ENCODE measurements at places on chromosomes 5 and 9. TPM values are rescaled to one million over a fixed set of nuclear protein-coding genes. Genes with fewer than 3 reads are reported as not detected.

GRCh38 chr5:95417971-95418370, 26.8 kb downstream of the FAM81B start:
- no peak for DNase-seq

DNA sequence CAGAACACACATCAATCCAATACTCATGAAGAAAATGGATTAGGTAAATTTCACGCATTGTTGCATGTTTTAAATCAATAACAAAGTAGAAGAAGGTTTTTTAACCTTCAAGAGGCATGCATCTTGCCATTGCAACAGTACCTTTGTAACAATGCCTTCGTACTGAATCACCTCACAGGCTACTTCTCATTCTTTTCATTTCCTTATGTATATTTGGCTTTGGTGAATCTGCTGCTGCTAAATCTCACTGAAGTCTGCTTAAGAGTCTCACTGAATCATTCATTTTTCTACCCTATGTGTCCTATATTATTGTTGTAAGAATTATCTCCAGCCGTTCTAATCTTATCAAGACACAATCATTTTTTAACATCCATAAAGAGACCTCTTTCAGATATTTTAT, 152.5 kb downstream of the CDH10 start:
- no peak for DNase-seq

DNA sequence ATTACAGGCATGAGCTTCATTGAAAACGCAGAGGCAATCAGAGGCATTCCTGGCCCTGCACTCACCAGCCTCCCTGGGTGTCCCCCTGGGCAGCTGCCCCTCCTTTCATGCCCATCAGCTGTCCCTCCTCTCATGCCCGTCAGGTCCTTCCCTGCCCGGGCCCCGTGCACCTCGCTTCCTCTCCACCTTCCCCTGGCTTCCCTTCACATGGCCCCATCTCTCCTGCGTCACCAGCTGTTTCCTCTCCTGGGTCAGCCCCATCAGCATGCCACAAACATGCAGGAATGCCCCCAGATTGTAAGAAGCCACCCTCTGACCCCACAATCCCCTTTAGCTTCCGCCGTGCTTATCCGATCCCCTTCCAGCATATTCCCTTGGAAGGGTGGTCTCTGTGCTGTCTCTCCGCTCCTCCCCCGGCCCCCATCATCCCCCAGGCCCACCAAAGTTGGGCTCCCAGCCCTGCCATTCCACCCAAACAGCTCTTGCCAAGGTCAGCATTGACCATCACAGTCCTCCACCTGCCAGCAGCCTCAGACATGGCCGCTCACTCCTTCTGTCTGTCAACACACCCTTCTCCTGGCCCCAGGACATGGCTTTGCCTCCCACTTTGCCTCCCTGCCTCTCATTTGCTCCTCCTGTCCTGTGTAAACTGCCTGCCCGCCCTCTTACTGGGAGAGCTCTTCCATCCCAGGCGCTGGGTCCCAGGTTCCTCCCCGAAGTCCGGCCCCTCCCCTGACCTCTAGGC, 98.6 kb upstream of the IER5L start:
- peak; percentile 18 for DNase-seq

DNA sequence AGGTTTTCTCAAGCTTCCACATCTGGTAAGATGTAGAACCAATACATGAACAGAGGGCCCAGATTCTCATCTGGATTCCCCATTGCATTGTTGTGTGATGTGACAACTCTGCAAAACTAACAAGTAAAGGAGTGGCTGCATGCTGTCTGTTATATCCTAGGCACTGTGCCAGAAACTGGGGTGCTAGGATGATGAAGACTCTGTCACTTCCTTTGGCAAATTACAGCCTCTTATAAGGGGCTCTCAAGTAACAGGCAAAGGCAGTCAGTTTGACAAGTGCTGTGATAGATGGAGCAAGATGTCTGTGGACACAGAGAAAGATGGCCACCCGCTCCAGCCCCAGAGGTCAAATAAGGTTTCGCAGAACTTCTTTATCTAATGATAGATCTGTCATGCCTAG, 115.7 kb downstream of the PAPPA start:
- no peak for DNase-seq

The ITK gene
- total RNA-seq, result 1.7 TPM

The OGN gene
- 17.6 TPM for total RNA-seq

GRCh38 chr9:36035006-36035405, 1.7 kb upstream of the RECK start:
- DNase-seq, result no peak

- no peak for DNase-seq
These were observed 222.8 kb downstream of the HSPA4 start for GRCh38 chr5:133274597-133274935.

GRCh38 chr5:105849701-105850100, 1821.0 kb downstream of the EFNA5 start:
- no peak for DNase-seq

DNA sequence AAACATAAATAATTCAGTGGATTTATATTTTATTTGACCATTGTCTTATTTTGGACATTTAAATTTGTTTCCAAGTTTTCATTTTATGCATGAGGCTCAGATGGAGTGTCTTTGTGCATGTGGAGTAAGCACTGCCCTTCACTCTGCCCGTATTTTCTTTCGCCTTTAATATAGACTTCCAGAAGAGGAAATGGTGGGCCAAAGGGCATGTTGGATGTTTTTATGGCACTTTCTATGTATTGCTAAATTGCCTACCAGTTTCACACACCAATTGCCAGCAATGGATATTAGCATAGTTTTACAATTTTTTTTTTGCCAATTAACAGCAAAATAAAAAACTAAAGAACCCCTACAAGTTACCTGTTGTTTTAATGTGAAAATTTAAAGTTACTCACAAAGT, 38.4 kb downstream of the ZSWIM6 start:
- DNase-seq, result no peak

GRCh38 chr9:8863069-8863468, 1063.5 kb upstream of the DMAC1 start:
- DNase-seq, result no peak

GRCh38 chr9:13436591-13436990, 157.1 kb upstream of the MPDZ start:
- DNase-seq, result no peak

DNA sequence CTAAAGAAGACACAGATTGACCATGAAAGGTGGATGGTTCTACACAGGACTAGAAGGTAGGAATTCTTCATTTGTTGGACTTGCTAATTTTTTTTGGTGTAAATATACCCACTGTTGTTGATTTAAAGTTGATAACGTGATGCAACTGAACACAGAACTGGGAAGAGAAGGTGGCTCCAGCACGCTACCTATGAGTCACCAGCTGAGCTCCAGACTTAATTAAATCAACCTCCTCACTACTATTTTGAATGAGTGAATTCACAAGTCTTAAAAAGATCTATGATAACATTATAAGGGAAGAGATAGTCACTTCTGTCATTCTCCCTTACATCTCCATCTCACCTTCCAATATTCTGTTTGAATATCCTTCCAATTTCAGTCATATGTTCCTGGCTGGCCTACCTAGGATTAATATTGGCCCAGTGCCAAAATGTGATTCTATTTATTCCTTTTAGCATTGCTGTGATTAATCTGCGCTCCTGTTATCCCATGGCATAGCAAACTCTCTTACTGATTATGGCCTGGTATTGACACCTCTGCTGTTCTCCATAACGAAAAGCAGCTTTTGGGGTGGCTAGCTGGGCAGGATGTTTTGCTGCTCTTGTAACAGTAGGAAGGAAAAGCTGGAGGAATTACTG, 135.9 kb upstream of the CCDC152 start:
- DNase-seq, result no peak

GRCh38 chr5:172647352-172648012, 6.4 kb downstream of the NEURL1B start:
- DNase-seq, result peak; percentile 44

- no peak for DNase-seq
These were observed 125.1 kb downstream of the UGCG start for GRCh38 chr9:112021742-112022141.

DNA sequence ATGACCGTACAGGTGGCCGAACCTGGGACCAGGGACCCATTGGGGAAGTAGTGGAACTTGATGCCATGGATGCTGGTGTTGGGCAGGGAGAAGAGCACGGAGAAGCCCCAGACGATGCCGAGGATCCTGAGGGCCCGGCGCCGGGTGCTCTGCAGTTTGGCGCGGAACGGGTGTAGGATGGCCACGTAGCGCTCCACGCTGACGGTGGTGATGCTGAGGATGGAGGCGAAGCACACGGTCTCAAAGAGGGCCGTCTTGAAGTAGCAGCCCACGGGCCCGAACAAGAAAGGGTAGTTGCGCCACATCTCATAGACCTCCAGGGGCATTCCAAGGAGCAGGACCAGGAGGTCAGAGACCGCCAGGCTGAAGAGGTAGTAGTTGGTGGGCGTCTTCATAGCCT, 585 bp downstream of the NMUR2 start:
- DNase-seq, result no peak

The TDRD7 gene
- 30.7 TPM for total RNA-seq

- DNase-seq, result no peak
These were observed 19.1 kb upstream of the TRIO start for GRCh38 chr5:14123974-14124482.

GRCh38 chr9:113154946-113155345, 4.1 kb downstream of the SLC31A2 start:
- DNase-seq, result no peak

The RGS14 gene
- 12.0 TPM for total RNA-seq

The SNX30 gene
- total RNA-seq, result 30.7 TPM

The SLC23A1 gene
- 5.9 TPM for total RNA-seq

- peak; percentile 25 for DNase-seq
These were observed 22.8 kb downstream of the SMIM3 start for GRCh38 chr5:150801117-150801927.

DNA sequence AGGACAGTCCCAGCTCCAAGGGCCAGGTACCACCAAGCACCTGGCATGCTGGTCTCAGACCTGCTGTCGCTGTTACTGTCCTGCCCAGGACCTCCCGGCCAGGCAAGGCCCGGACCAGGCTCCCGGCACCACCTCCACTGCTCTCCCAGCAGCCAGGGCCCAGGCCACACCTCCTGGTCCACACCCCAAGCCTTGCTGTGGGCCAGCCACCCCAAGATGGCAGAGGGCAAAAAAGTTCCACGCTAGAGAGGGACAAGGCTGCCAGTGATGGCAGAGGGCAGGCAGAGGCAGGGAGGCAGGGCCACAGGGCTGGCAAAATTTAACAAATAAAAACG, 1.1 kb downstream of the DNLZ start:
- no peak for DNase-seq

The PCDHA6 gene
- 0.22 TPM for total RNA-seq

DNA sequence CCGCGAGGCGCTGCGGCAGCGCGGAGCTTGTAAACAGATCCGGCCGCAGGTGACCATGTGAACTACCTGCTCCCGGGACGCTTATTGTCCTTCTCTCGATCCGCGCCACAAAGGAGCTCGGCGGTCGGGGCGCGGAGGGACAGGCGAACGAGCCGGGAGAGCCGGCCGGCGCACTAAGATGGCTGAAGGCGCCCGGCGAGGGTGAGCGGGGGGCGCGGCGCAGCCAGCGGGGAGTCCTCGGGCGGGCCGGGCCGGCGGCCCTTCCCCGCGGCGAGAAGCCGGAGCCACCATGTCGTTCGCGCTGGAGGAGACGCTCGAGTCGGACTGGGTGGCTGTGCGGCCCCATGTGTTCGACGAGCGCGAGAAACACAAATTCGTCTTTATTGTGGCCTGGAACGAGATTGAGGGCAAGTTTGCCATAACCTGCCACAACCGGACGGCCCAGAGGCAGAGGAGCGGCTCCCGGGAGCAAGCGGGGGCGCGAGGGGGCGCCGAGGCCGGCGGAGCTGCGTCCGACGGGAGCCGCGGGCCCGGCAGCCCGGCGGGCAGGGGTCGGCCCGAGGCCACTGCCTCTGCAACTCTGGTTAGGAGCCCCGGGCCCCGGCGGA, 535 bp downstream of the JMY start:
- DNase-seq, result peak; percentile 28

- DNase-seq, result no peak
These were observed 135.8 kb downstream of the TLE4 start for GRCh38 chr9:79707589-79707988.

- DNase-seq, result no peak
These were observed 94.0 kb downstream of the COL23A1 start for GRCh38 chr5:178496214-178496613.

DNA sequence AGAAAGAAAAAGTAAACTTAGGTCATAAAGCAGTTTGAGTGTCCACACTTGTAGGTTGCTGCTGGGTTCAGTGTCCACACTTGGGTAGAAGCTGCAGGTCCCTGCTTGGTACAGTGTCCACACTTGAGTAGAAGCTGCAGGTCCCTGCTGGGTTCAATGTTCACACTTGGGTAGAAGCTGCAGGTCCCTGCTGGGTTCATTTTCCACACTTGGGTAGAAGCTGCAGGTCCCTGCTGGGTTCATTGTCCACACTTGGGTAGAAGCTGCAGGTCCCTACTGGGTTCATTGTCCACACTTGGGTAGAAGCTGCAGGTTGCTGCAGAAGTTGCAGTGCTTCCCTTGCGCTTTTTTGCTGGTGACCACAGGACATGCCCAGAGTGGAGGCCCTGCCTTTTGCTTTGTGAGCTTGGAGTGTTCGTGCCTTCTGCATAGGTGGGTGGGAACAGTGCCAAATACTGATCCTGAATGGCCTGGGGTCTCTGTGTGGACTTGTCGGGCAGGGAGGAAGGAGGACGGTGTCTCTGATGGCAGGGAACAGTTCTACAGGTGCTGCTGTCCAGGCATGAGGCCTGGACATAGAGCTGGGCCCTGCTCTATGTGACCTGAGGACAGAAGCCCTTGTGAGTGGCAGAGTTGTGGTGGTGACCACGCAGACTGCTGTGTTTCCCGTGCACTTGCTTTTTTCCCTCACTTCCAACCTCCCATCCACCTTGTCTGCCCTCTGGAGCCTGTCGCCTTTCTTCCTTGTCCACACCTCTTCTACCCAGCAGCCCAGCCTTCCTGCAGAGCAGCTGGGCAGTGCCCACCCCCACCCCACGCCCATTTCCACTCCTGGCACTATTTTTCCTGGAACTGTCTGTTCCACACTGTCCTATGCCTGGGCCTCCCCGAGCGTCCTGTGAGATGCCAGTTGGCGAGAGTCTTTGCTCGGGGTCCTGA, 120.8 kb downstream of the EHMT1 start:
- no peak for DNase-seq

DNA sequence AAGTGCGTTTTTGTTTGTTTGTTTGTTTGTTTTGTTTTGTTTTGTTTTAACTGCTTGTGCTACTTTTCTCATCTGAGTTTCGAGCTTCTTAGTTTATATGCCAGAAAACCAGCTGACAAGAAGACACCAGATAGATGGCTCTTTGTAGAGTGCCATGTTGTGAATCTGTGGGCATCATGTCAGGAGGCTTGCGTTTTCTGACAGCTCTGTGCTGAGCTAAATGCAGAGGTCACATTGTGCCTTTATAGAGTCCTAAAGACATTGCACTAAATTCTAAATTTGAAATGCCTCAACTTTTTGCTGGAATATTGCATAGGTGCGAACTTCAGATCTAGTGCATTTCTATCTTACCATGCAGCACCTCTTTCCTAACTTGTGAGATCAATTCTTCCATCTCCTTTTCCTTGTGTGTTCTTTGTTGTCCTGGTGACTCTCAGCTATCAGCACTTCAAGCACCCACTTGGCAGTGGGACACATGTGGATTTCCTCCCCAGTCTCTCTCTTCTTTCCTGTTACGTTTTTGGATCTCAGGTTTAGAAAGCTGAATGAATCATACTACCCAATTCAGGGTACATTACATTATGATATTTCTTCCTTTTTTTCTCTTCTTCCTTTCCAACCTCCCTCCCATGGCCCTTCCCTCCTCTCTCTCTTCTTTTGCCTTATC, 379.0 kb upstream of the RPS23 start:
- DNase-seq, result no peak

The GGTA1 gene
- 5.6 TPM for total RNA-seq

The TMEM167A gene
- 75.2 TPM for total RNA-seq
